Epithelial cell of proximal tubule (primary cell): ENCODE measurements at places on chromosomes 3 and 15. TPM values are rescaled to one million over a fixed set of nuclear protein-coding genes. Genes with fewer than 3 reads are reported as not detected.

DNA sequence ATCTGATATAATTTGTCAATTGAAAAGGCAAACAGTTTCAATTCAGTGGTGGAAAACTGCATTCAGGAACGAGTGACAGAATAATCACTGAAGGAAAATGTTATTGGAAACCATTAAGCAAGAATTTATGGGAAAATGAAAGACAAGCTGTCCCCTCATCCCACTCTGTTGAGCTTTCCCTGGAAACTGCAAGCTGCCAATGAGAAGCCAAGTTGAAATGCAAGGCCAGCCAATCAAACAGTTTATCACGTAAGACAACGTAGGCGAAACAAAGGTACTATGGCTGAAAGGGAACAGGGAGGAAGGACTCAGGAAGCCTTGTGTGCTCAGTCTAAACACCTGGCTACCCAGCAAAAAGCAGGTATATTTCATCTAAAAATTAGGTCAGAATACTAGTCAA lies 187.9 kb upstream of the ATP10A start:
- no peak for DNase-seq

DNA sequence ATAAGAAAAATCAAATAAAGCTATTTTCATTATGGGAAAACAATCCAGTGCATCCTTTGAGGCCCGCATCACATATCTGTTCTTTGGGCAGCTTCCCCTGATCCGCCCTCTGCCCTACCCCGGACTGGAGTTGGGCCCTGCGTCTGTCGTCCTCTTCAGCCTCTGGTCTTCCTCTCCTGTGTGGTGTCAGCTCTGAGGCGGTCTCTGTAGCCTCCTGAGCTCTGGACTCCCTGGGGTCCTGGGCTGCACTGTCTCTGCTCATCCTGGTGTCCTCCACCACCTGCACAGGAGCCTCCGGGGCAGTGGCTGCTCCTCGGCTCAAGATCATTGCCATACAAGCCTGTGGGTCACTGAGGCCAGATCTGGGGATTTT lies 7.4 kb upstream of the SNX22 start:
- DNase-seq, result no peak

DNA sequence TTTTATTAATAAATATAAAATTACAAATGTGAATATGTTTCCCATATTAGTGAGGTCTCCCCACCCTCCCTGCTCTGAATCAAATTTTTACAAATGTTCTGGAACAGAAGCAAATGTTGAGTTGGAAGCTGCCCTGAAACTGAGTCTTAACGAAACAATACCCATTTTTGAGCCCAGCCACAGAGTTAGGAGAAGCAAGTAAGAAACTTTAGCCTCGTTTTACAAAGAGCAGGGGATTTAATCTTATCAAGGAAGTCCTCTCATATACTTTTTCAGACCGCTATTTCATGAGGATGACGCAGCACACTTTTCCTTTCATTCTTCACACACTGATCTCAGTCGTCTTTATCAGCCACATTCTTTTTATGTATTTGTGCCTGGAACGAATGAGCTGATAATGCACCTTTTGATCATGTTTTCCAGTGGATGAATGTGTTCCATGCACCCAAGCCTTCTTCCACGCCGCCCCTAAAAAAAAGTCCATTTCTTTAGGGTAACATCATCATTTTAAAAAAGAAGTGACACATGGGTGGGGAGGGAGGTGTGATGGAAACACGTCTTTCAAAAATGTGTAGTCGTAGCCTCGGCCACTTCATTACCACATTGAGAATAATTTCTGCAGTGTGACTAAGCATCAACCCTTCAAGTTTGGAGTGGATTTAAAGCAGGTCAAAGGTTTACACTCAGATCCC lies 48.1 kb downstream of the SETMAR start:
- no peak for DNase-seq

- DNase-seq, result no peak
Observed at GRCh38 chr15:73986776-73987056, 5.4 kb downstream of the STOML1 start.

DNA sequence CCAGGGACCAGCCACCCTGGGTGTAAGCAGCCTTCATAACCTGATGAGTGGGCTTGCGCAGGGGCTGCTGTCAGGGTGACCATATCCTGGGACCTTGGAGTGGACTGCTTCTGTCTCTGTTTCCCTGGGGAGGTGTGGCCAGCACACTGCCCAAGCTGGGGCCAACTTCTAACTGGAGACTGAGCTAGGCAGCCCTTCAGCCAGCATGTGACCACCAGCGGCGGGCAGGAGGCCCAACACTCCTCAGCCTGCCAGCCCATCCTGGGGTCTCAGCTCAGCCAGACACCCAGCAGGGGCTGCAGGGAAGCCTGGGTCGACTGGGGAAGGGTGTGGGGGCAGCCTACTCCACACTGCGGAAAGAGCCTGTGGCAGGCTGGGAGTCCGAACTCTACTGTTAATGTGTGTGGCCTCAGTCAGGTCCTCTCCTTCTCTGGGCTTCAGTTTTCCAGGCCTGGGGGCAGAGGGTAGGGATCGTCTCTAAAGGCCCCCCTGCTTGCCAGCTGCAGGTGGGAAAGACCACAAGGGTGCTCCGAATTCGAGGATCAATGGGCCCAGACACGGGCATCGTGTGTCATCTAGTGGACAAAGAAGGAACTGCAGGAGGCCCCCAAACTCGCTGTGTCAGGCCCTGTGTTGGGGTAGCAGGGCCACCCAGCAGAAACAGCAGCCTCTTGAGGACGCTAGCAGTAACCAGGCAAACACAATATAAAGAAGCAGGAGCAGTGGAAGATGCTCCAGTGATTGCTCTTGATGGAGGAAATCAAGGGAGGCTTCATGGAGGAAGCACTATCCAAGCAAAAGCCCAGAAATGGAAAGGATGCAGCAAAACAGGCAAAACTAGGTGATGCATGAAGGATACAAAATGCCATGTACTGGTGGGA lies 2.0 kb upstream of the SEMA3G start:
- DNase-seq, result no peak

DNA sequence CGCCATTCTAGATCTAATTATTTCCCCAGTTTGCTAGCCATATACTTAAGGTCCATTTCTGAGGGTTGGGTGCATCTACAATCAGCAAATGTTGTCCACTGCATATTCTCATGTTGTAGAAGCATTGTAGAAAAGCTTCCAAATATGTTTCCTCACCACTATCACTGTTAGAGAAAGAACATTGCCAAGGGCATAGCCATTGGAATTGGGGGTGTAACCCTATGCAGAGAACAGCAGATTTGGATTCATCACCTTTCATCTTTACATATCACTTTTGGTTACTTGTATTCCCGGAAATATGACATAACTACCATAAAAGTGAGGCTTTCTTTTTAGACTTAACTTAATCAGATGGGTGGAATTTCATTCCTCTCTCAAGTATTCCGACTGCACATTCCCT lies 203.6 kb downstream of the LSAMP start:
- DNase-seq, result no peak

GRCh38 chr15:101056366-101057334 lies 137.5 kb downstream of the LRRK1 start:
- no peak for DNase-seq

GOLGA6A gene
- not detected in 2 replicates for total RNA-seq

SLC9C1 gene
- not detected in 2 replicates for total RNA-seq
